ENCODE measurements at places on chromosomes 7 and 10.

- no peak for DNase-seq
These were observed 132.6 kb downstream of the DNAJB6 start for GRCh38 chr7:157469181-157470016.

- no peak for DNase-seq
These were observed 166.3 kb upstream of the TMEM196 start for GRCh38 chr7:19939746-19940145.

DNA sequence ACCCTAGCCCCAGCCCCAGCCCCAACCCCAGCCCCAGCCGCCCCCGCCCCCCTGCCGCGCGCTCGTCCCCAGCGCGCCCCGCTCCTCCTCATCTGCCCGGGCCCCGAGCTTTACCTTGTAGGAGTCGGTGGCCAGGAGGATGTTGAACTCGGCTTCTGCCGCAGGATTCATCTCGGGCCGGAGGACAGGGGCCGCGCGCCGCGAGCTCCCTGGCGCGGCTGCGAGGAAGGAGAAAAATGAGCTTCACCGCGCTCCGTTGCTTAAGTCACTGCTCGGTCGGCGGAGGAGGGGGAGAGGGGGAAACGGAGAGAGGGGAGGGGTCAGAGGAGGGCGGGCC is at the start of gene NAMPT:
NAMPT (minus strand) TSS at position 270 of the 337 bp plus-strand sequence; CDS start at position 171, 99 bp downstream.
- no peak for DNase-seq

- DNase-seq, result no peak
These were observed 5.6 kb upstream of the ZNF518A start for GRCh38 chr10:96124230-96125141.

DNA sequence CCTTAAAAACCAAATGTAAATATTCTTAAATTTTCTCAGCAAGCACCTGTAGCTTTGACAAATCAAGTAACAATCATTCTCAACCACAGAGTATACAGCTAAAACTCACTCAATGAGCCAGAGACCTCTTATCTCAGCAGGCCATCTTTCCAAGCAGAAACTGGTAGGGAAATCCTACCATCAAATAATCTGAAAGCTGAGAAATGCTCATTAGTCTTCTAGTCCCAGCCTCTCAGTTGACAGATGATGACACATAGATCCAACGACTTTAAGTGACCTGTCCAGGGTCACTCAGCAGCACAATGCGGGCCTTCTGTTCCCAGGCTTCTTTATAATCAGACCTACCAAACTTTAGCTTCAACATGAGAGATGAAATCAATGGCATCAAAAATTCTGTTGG is 184.6 kb downstream of the SGMS1 start:
- DNase-seq, result no peak

GRCh38 chr10:128137877-128138276 is 11.7 kb upstream of the MKI67 start:
- no peak for DNase-seq

DNA sequence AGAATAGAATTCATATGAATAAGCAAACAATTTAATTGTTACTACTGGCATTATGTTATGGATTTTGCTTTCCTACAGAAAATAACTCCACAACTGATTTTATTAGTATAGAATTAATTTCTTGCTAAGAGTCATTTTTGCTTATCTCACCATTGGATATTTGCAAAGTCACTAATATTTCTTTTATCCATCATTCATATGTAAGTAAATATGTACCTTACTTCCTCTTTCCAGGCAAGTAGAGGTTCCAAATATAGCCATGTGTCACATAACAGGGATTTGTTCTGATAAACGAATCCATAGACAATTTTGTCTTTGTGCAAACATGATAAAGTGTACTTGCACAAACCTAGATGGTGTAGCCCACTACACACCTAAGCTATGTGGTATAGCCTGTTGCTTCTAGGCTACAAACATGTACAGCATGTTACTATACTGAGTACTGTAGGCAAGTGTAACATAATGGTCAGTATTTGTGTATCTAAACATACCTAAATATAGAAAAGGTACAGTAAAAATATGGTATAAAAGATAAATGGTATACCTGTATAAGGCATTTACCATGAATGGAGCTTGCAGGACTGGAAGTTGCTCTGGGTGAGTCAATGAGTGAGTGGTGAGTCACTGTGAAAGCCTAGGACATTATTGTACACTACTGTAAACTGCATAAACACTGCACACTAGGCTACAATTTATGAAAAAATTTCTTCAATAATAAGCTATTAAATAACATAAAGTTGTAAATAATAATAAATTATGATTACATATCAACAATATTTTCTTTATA is 18.3 kb downstream of the KLLN start:
- no peak for DNase-seq

GRCh38 chr7:128831178-128831993 is 1.2 kb downstream of the FLNC start:
- no peak for DNase-seq

DNA sequence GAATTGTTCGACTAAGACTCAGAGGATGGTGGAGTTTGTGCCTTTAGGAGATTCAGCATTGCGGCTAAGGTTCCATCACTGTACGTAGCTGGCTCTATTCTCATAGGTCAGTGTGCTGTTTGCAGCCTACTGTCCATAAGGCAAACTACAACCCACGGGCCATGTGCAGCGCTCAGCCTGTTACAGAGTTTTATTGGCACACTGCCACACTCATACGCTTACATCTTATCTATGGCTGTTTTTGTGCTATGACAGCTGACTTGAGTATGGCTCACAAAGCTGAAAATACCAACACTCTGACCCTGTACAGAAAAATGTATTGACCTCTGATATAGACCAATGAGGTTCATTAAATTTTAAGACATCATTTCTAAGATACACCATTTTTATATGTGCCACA is 114.5 kb downstream of the ARID5B start:
- no peak for DNase-seq

GRCh38 chr7:69282946-69283345 is 315.3 kb upstream of the AUTS2 start:
- DNase-seq, result no peak

DNA sequence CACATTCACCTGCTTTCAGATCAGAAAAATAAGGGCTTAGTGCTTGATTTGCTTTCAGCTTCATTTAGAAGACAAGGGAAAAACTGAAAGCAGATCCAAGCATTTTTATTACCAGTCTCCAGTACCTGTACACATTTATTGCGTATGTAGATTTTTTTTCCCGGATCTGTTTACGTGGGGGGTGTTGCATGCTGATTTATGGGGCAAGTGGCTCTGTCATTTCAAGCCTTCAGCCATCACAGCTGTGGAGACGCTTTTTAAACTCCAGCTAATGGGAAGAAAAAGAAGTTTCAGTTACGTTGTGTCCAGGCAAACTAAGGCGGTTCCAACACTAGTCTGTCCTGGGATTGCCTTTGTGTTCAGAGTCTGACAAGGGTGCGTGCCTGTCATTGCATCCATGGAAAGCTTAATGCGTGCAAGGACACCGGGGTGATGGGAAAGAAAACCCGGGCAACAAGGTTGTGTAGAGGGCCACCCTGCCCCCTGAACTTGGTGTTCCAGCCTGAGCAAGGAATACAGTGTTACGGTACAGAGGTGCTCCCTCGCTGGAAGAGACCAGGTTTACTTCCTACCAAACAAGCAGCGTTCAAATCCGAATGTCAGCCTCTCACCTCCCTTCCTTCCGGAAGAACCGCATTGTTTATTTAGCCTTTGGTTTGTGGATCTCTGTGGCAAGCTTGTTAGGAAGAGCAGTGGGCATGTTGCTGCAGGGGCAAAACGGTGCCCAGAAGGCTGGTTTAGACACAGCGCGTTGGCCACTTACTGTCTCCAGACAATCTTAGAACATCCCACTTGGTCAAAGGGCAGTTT is 128.2 kb downstream of the FGFR2 start:
- DNase-seq, result no peak

- DNase-seq, result no peak
These were observed 65.6 kb upstream of the DUSP5 start for GRCh38 chr10:110432084-110432483.

DNA sequence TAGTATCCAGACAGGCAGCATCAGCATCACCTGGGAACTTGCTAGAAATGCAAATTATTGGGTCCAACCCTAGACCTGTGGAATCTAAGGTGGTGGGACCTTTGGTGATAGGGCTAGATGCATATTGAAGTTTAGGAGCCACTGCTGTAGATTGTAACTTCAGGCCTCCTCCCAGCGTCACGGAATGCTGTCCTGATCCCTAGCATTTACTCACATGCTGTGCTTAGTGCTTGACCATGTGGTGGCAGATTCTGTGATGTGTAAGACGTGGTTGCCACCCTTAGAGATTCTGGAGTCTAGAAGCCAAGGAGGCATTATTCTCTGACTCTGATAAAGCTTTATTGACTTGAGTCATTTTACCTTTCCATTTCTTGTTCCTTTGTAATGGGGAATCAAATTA is 13.5 kb downstream of the AHR start:
- no peak for DNase-seq

GRCh38 chr7:143519411-143520131 is 41.9 kb downstream of the TAS2R41 start:
- no peak for DNase-seq

Data from activated gamma-delta T cell (primary cell).